ENCODE measurements at places on chromosomes 4 and X. TPM values are rescaled to one million over a fixed set of nuclear protein-coding genes. Genes with fewer than 3 reads are reported as not detected.

The SPANXC gene
- total RNA-seq = not detected

DNA sequence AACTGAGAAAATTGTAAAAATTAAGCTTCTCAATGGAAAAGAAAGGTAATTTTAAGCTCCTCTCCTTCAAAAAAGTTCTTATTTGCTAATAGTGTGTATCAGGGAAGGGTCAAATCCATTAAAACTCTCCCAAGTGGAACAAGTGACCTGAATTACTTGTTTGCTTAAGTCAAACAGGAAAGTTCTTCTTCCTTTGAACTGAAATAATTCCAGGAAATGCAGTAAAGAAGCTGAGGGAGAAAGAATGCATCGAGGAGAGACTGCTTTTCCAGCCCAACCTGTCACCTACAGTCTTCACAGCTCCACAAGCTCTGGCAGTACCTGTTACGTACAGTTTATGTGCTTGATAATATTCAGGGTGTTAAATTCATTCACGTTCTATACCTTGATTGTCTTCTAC is 131.1 kb downstream of the KLHL8 start:
- peaks cover 35% of the 10 kb centered on the region for H3K4me1 ChIP-seq
- H3K4me3 ChIP-seq = no peak overlapping the region
- no peak for DNase-seq
- H3K36me3 ChIP-seq = peaks cover 23% of the 10 kb centered on the region

The LRRC66 gene
- 0.07 TPM for total RNA-seq

DNA sequence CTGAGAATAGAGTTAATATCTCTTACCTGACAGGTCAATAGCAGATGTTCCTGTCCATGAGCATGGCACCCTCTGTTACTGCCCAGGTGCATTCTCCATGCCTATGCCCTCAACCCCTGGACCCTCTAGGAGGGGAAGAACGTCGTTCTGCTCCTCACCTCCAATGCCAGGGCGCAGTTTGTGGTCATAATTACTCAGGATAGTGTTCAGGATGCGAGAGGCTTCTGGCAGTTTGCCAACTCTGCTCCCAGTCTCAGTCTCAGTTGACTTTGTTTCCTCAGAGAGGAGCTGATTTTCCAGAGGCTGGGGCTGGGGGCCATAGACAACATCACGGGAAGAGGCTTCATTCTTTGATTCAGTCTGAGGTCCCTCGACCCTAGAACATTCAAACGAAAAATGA is 4.4 kb downstream of the GABRE start:
- no peak overlapping the region for H3K27ac ChIP-seq
- H3K4me3 ChIP-seq = no peak overlapping the region
- peaks cover 16% of the 10 kb centered on the region for H3K27me3 ChIP-seq
- DNase-seq = no peak
- H3K36me3 ChIP-seq = peaks cover 23% of the 10 kb centered on the region

The PLXNA3 gene
- 31.4 TPM for total RNA-seq

GRCh38 chrX:75365243-75365975 is 91.5 kb downstream of the UPRT start:
- no peaks in the 10 kb centered on the region for H3K27me3 ChIP-seq
- no peak overlapping the region for H3K4me3 ChIP-seq
- no peak for DNase-seq

DNA sequence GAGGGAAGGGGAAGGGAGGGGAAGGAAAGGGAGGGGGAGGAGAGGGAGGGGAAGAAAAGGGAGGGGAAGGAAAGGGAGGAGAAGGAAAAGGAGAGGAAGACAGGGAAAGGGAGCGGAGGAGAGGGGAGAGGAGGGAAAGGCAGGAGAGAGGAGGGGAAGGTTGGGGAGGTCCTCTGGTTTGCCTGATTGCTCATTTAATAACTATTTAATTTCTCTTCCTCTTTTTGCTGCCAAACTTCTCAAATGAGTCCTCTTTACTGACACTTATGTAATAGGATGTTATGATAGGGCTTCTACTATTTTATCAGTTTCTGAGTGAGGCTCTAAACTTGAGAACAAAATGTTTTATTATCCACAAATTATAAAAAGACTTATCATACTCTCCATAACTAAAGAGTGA is 35.4 kb upstream of the PPA2 start:
- H3K36me3 ChIP-seq = no peaks in the 10 kb centered on the region
- H3K27me3 ChIP-seq = no peaks in the 10 kb centered on the region
- DNase-seq = no peak
- no peaks in the 10 kb centered on the region for H3K4me1 ChIP-seq
- H3K27ac ChIP-seq = no peak overlapping the region

DNA sequence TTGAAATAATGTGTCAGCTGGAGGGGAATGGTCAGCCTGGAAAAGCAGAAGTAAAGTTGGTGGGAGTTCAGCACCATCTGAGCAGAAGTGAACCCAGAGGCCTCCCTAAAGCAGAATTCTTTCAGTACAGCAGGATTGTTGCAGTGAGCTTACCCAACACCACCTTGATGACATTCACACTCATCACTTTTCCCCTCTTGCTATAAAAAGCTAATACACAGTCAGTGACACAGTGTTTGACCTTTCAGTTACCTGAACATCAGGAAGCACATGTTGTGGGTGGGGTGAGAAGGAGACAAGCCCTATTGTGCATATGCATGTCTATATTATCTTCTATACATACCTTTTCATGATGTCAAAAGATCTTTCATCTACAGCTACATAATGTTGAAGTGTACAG is 624.7 kb upstream of the ZFP42 start:
- no peaks in the 10 kb centered on the region for H3K4me1 ChIP-seq
- H3K36me3 ChIP-seq = no peaks in the 10 kb centered on the region
- H3K27me3 ChIP-seq = no peaks in the 10 kb centered on the region
- H3K27ac ChIP-seq = no peak overlapping the region

GRCh38 chrX:48992341-48992740 is 9.7 kb downstream of the GRIPAP1 start:
- no peak overlapping the region for H3K27ac ChIP-seq
- DNase-seq = no peak
- H3K4me1 ChIP-seq = no peaks in the 10 kb centered on the region
- H3K27me3 ChIP-seq = no peaks in the 10 kb centered on the region
- no peak overlapping the region for H3K4me3 ChIP-seq
- peaks cover 56% of the 10 kb centered on the region for H3K36me3 ChIP-seq

The NOX1 gene
- not detected for total RNA-seq

DNA sequence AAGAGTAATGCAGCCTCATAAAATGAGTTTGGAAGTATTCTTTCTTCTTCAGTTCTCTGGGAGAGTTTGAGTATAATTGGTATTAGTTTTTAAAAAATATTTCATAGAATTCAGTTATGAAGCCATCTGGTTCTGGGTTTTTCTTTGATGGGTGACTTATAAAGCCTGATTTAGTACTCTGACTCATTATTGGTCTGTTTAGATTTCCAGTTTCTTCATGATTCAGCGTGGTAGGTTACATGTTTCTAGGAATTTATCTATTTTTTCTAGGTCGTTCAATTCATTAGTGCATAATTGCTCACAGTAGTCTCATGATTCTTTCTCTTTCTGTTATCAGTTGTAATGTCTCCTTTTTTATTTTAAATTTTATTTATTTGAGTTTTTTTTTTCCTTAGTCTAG is 111.2 kb downstream of the CEP44 start:
- no peak overlapping the region for H3K27ac ChIP-seq
- peaks cover 10% of the 10 kb centered on the region for H3K4me1 ChIP-seq

DNA sequence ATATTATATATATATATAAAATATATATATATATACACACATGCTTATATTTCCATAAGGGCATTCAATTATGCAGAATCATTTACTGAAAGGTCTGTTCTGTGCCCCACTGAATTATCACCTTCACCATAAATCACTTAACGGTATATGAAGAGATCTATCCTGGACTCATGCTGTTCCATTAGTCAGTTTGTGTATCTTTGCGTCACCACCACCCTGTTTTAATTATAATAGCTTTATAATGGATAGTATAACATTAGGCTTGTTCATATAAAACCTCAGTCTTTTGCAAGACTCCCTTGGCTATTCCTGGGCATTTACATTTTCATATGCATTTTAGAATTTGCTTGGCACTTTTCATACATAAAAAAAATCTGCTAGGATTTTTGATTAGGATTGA is 19.1 kb downstream of the WDR17 start:
- H3K27ac ChIP-seq = no peak overlapping the region
- no peak overlapping the region for H3K4me3 ChIP-seq
- no peaks in the 10 kb centered on the region for H3K27me3 ChIP-seq
- H3K4me1 ChIP-seq = no peaks in the 10 kb centered on the region

The DMRTC1 gene
- 0.14 TPM for total RNA-seq

The HTATSF1 gene
- 44.5 TPM for total RNA-seq
